ENCODE measurements at places on chromosomes 13 and 19. TPM values are rescaled to one million over a fixed set of nuclear protein-coding genes. Genes with fewer than 3 reads are reported as not detected.

Gene VAV1
- total RNA-seq = 4.5 TPM

Gene PRX
- total RNA-seq = 5.1 TPM

Gene VSTM1
- not detected for total RNA-seq

Gene CEACAM21
- total RNA-seq = 0.71 TPM

Gene ITGBL1
- 5.8 TPM for total RNA-seq

DNA sequence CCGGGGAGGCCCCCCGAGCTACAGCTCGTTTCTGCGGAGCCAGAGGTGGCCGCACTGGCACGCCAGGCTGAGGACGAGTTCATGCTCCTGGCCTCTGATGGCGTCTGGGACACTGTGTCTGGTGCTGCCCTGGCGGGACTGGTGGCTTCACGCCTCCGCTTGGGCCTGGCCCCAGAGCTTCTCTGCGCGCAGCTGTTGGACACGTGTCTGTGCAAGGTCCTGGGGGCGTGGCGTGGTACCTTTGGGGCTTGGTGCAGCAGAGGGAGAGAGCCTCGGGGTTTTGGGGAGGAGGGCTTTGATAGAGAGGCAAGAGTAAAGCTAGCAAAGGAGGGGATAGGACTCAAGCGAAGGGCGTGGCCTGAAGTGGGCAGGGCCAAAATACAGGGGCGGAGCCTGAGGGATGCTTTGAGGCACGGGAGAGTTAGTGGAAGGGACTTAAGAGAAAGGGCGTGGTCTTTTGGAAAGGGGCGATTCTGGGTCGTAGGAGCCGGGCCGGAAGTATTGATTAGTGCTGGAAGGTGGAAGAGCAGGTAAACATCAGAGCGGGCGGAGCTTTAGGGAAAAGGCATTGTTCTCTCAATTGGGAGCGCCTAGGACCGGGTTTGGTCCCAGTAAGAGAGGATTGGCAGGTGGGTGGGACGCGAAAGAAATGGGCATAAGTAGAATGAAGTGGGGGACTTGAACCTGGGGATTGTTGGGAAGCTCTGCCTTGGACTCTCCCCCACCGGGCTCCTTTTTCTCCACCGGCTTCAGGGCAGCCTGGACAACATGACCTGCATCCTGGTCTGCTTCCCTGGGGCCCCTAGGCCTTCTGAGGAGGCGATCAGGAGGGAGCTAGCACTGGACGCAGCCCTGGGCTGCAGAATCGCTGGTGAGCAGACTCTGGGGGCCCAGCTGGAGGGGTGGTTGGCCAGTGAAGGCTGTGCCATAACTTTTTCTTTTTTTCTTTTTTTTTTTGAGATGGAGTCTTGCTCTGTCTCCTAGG lies 1.2 kb downstream of the PPM1N start:
- no peaks in the 10 kb centered on the region for H3K4me1 ChIP-seq
- DNase-seq = peak; percentile 58
- H3K27me3 ChIP-seq = no peaks in the 10 kb centered on the region
- no peaks in the 10 kb centered on the region for H3K36me3 ChIP-seq
- H3K27ac ChIP-seq = no peak overlapping the region
- peak overlapping the region; percentile 26 for H3K4me3 ChIP-seq

- H3K4me3 ChIP-seq = no peak overlapping the region
- peak; percentile 60 for DNase-seq
- H3K27me3 ChIP-seq = no peaks in the 10 kb centered on the region
- peaks cover 10% of the 10 kb centered on the region for H3K4me1 ChIP-seq
- H3K36me3 ChIP-seq = no peaks in the 10 kb centered on the region
Observed at GRCh38 chr19:18057557-18057956, 29.2 kb downstream of the IL12RB1 start.

- DNase-seq = no peak
- no peaks in the 10 kb centered on the region for H3K36me3 ChIP-seq
- H3K4me1 ChIP-seq = no peaks in the 10 kb centered on the region
- H3K27me3 ChIP-seq = no peaks in the 10 kb centered on the region
Observed at GRCh38 chr13:24355103-24355502, 45.7 kb downstream of the C1QTNF9 start.

- peak; percentile 27 for DNase-seq
- H3K27me3 ChIP-seq = no peaks in the 10 kb centered on the region
- peak overlapping the region; percentile 73 for H3K4me3 ChIP-seq
- H3K27ac ChIP-seq = peak overlapping the region; percentile 73
- no peaks in the 10 kb centered on the region for H3K36me3 ChIP-seq
Observed at GRCh38 chr19:52896431-52897137, 851 bp downstream of the ZNF320 start.

DNA sequence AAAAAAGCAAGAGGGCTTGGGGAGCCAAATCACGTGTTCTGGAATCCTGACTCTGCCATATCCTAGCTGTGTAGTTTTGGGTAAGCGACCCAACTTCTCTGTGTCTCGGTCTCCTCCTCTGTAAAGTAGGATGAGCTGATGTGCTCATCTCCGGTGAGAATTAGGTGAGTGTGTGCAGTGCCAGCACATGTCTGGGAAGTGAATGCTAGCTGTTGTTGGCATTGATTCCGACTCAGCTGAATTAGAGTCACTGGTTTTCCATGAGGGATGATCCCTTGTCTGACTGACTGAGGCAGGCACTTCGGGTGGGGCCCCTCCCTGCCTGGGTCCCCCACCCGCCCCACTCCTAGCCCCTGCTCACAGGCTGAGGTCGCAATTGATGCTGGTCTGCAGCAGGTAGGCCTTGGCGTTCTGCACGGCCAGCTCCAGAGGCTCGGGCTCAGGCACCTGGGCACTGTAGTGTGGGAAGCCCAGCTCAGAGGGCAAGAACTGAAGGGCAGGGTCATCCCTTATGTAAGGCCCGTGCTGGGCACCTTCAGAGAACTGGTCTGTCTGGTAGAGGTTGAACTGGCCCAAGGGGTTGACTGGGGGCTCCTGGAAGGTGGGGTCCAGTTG lies 835 bp downstream of the RSPH6A start:
- H3K4me3 ChIP-seq = peak overlapping the region; percentile 47
- no peaks in the 10 kb centered on the region for H3K27me3 ChIP-seq
- no peak for DNase-seq
- H3K4me1 ChIP-seq = peaks cover 2% of the 10 kb centered on the region

DNA sequence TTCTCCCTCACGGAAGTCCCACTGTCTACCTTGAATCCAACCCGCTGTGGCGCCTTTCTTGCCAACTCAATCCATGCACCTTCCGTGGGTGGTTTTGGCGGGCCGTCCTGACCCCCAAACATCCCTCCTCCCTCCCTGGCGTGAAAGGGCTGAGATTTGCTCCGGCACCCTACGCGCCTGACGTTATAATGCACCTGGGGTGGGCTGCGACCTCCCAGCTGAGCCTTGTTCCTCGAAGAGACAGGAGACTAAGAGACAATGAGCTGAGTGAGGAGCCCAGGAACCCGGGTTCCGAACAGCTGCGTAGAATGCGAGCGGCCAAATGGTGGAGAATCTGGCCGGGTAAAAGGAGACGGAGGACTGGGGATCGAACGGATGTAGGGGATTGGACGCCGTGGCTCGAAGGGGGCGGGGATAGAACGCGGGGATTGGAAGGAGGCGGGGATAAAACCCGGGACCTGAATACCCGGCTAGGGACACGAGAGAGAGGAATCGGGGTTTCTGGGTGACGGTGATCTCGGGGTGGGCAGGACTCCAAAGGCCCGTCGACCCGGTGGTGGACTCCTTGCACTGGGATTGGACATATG lies at the start of gene CPT1C:
Gene CPT1C (plus strand): TSS at position 461 of the 587 bp plus-strand sequence. CDS start 1,137 bp downstream, outside the sequence.
- H3K36me3 ChIP-seq = no peaks in the 10 kb centered on the region
- no peaks in the 10 kb centered on the region for H3K27me3 ChIP-seq

DNA sequence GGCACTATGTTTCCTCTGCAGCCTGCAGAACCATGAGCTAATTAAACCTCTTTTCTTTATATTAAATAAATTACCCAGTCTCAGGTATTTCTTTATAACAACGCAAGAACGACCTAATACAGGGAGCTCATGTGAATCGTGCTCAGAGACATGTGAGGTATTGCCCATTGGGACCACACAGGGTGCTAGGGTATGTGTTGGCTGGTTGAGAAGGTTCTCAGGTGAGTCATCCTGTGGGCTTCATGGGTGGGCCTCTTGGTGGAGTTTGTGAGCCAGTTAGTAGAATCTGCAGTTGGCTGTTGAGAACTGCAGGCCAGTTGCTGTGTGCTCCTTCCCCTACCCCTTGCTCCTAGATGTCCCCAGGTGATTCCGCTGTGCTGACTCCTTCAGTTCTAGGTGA lies 163.0 kb downstream of the HS6ST3 start:
- no peak overlapping the region for H3K27ac ChIP-seq
- no peak for DNase-seq
- H3K4me3 ChIP-seq = no peak overlapping the region

- H3K27me3 ChIP-seq = no peaks in the 10 kb centered on the region
- H3K36me3 ChIP-seq = no peaks in the 10 kb centered on the region
- peak overlapping the region; percentile 17 for H3K4me3 ChIP-seq
- no peak overlapping the region for H3K27ac ChIP-seq
Observed at GRCh38 chr13:24997367-24997967, 98.5 kb upstream of the PABPC3 start.

Data from testis (tissue), 5 donors.